Esophagus squamous epithelium (tissue), 5 donors: ENCODE measurements at places on chromosomes 7 and 10.

DNA sequence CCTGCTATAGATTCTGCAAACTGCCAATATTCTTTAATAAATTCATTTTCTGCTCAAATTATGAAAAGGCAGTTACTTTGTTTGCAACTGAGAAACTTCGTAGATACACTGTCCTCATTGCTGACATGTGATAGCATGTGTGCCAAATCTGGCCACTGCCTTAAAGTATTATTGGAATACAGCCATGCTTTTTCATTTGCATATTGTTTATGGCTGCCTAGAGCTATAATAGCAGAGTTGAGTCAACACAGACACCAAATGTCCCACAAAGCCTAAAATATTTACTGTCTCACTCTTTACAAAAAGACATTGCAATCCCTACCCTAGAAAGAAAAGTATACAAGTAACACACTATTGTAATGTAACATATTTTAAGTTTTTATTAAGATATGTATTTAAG, 647.4 kb downstream of the XPNPEP1 start:
- no peak for DNase-seq

- no peak for DNase-seq
These were observed 344.8 kb downstream of the PARD3 start for GRCh38 chr10:34470307-34470706.

DNA sequence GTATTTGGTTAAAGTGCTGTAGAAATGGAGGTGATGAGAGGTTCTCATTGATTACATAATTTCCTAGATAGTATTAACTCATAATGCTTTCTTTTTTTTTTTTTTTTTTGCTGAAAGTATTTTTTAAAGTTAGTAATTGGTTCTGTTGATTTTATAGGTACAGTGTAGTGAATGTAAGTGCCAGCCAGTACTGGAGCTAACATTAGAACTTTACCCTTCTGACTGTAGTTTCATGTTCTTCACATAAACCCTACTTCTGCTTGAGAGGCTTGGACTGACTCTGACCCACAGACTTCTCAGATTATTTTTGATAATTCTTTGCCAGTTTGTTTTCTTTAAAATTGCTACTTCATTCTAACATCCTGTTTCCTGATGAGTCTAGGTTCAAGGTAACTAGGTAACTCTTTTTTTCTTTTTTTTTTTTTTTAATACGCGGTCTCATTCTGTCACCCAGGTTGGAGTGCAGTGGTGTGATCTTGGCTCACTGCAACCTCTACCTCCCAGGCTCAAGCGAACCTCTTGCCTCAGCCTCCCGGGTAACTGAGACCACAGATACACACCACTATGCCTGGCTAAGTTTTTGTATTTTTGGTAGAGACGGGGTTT, 92.2 kb upstream of the OIT3 start:
- DNase-seq = no peak

- no peak for DNase-seq
These were observed 31.9 kb upstream of the GUSB start for GRCh38 chr7:66013938-66014337.

GRCh38 chr7:114649689-114650088, 235.1 kb downstream of the FOXP2 start:
- DNase-seq = no peak

GRCh38 chr10:97132273-97132672, 53.5 kb downstream of the SLIT1 start:
- no peak for DNase-seq

- DNase-seq = no peak
These were observed 474.0 kb upstream of the NRP1 start for GRCh38 chr10:33808475-33808874.

DNA sequence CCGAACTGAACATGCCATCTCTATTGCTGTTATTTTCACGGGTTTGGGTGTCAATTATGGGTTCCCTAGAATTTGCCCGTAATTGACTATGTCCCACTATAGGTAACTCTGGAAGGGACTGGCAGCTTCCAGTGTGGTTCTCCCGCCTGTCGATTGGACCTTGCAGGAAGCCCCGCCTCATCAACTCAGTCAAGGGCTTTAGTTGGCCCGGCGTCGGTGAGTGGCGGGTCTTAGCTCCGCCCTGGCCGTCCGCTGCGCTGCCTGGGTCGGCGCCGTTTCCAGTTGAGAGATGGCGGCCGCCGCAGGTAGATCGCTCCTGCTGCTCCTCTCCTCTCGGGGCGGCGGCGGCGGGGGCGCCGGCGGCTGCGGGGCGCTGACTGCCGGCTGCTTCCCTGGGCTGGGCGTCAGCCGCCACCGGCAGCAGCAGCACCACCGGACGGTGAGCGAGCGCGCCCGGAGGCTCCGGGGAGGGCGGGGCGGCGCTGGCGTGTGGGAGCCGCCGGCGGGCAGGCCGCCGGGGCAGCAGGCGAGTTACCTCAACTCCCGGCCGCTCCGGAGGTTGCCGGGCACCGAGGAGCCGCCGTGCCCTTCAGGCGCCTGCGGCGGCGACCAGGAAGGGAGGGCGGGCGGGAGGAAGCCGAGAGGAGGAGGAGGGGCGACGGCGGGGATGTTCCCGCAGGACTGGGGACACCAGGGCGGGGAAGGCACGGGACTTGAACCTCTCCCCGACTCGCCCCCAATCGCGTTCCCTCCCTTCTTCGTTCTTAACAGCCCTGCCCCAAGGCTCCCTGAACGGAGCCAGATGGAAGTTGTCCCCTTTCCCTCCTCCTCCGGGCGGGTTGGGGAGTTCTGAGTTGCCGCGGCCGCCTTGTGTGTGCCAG, at the start of gene MCU:
MCU (plus strand) TSS at position 281 of the 881 bp plus-strand sequence; CDS start at position 290, 9 bp downstream.
- peak; percentile 67 for DNase-seq

DNA sequence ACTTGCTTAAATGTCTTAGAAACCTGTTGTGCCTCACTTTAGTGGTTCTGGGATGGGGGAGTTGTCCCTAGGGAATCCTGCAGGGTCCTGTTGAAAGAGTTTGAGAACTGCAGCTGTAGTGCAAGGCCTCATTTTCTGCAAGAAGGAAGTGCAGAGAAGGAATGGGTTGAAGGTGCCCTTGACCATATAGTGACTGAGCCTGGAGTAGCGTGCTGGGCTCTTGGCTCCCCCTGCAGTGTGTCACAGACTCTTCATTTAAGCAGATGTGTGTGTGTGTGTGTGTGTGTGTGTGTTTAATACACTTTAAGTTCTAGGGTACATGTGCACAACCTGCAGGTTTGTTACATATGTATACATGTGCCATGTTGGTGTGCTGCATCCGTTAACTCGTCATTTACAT, 92.2 kb downstream of the GRK5 start:
- no peak for DNase-seq

GRCh38 chr10:43680035-43680434, 31.4 kb upstream of the ZNF32 start:
- DNase-seq = no peak

GRCh38 chr7:138029941-138030340, 28.1 kb upstream of the CREB3L2 start:
- DNase-seq = no peak

DNA sequence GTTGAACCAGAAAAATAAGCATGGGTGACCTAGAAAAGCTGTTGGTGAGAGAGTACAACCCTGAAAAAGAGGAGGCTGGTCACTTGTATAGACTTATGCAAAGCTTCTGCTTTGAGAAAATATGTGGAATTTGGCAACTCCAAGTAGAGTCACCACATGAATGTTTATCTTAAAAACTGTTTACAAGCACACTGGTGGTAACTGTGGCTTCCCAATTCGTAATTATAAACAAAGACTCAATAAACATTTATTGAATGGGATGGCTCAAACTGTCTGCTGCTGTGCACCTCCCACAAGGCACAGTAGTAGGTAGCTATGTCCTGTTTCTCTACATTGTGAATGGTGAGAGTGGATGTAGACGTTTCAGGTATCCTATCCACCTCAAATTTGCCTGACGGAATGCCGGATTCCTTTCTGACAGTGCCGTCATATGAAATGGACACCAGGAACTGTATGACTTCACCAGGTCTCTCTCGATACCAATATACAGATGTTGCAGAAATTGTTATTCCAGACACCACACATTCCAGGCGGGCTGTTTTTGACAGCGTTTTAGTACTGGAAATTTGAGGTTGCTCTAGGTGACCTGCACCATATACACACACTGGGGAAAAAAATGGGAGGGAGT, 43.4 kb upstream of the TARP start:
- DNase-seq = no peak
